ENCODE measurements at places on chromosomes 6 and 20. TPM values are rescaled to one million over a fixed set of nuclear protein-coding genes. Genes with fewer than 3 reads are reported as not detected.

The CDH4 gene
- total RNA-seq: 0.35 TPM

The MRPS18B gene
- total RNA-seq: 13.5 TPM

The PTPRK gene
- total RNA-seq: 18.6 TPM

The AHI1 gene
- total RNA-seq: 17.9 TPM

The SLC52A3 gene
- total RNA-seq: not detected

The CST1 gene
- total RNA-seq: not detected

The TMEM217 gene
- total RNA-seq: 0.27 TPM

The ALDH8A1 gene
- 0.43 TPM for total RNA-seq

- no peak for DNase-seq
Observed at GRCh38 chr20:52830598-52830997, 141.6 kb upstream of the TSHZ2 start.

- no peak for DNase-seq
Observed at GRCh38 chr20:25032478-25033264, 25.3 kb downstream of the ACSS1 start.

DNA sequence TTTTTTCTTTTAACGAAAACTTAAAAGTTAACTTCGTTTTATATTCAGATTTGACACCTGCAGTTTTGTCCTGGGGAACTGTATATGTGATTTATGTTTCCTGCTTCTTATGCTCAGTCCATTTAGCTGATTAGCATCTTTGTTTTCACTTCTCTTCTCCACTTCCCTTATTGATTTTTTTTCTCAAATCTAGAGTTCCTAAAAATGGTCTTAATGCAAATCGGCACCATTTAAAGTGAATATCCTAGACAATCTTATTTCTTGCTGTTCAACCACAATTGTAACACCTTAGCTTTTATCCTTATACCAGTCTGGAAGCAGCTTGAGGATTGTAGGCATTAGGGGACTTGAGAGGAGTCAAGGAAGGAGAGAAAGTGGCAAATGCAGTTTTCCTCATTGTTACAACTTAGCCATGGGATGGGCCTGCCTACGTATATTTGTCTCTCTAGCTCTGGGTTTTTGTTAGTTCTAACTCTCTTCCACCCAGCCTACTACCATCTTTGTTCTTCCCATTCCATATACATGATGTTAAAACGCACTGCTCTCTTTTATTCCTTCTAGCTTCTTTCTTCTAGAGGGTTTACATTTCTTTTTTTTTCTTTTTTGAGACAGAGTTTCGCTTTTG is 8.5 kb downstream of the QRSL1 start:
- no peak for DNase-seq

DNA sequence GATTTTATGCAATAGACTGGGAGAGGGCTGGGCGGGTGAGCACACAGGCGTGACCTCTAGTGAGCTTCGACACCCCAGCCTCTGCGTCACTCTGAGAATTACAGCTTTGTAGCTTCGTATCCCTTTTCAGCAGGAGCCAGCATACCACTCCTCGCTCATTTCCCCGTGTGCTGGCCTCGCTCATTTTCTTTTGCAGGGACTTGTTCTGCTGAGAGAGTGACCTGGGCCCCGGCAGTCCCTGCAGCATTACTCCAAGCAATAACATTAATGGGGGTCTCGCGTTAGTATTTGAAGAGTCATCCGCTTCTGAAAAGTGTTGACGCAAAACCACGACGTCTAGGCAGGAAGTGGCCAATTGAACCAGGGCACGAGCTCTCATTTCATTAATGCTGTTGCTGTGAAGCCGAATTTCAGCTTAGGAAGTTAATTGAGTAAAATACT is 193.7 kb downstream of the QKI start:
- DNase-seq: no peak

DNA sequence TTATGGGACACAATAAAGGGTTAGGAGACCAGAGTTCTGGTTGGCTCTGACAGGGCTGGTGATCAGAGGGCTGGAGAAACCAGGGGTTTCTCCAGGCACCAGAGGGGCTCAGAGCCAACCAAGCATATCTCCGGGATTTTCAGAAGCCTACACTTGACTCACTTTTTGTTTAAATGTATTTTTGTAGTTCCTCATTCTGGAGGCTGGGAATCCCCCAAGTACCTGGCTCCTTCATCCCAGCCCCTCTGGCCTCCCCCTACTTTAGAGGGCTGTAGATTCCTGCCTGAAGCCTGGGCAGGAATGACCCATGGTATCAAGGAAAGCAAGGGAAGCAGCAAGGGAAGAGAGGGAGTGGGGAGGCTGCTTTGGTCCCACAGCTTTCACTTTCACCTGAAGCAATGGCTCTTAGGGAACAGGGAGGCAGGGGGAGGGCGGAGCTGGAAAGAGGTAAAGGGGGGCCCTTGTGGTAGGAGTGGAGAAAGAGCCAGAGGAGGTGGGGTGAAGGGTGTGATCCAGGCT is 973 bp downstream of the CD40 start:
- no peak for DNase-seq

GRCh38 chr6:134515986-134516385 is 198.1 kb upstream of the SGK1 start:
- DNase-seq: no peak

- no peak for DNase-seq
Observed at GRCh38 chr6:139277161-139277560, 14.6 kb downstream of the TXLNB start.

GRCh38 chr20:61523145-61523544 is 271.1 kb downstream of the CDH4 start:
- no peak for DNase-seq

- peak; percentile 67 for DNase-seq
Observed at GRCh38 chr6:25366903-25367545, 87.8 kb downstream of the CARMIL1 start.

GRCh38 chr6:163776196-163776905 is 361.8 kb downstream of the QKI start:
- no peak for DNase-seq

GRCh38 chr6:23087471-23087870 is 518.1 kb downstream of the HDGFL1 start:
- no peak for DNase-seq

- no peak for DNase-seq
Observed at GRCh38 chr6:145139895-145140294, 595.4 kb downstream of the EPM2A start.

DNA sequence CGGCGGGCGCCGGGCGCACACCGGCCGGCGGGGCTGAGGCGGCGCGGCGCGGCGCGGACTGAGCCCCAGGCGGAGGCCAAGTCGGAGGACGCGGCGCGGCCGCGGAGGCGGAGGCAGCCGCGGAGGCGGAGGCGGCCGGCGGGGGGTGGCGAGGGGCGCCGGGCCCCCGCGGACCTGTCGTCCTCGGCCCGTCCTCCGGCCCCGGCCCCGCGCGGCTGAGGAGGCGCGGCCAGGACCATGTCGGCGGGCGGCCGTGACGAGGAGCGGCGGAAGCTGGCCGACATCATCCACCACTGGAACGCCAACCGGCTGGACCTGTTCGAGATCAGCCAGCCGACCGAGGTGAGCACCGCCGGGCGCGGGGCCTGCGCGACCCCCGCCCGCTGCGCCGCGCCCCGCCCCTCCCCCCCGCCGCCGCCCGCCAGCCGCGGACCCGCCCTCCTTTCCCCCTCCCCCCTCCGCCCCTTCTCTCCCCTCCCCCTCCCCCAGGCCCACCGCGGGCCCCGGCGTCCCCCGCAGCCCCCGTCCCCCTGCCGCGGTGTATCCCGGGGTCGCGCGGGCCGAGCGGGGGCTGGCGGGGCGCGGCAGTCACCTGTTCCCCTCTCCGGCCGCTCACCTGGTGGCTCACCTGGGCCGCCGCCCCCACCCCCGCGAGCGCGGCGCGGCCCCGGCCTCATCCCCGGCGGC is at the start of gene AFDN:
Gene AFDN (plus strand): TSS at position 16 of the 687 bp plus-strand sequence. CDS start 222 bp downstream, at position 238.
- no peak for DNase-seq

- DNase-seq: no peak
Observed at GRCh38 chr6:22878324-22878701, 308.9 kb downstream of the HDGFL1 start.

DNA sequence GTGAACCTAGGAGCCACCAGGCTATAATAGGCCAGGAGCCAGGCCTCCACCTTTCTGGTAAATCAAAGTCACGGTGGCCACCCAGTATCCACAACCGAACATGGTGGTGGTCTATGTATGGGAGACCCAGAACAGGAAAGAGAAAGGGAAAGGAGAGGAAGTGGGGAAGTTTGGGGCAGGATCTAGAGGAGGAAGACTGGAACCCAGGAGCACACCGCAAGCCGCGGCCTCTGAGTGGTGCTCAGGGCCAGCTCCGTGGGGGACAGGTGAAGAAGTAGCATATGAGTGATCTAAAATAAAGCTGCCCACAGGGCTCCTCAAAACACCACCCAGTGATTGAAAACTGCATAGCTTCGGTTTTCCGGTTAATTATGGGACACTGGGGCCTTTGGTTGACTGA is 214.8 kb downstream of the ZDHHC14 start:
- DNase-seq: no peak

All from CD8-positive, alpha-beta T cell (primary cell).